Activated naive CD4-positive, alpha-beta T cell treated with anti-CD3 and anti-CD28 coated beads for 36 hours (primary cell): ENCODE measurements at places on chromosomes 5 and 9. TPM values are rescaled to one million over a fixed set of nuclear protein-coding genes. Genes with fewer than 3 reads are reported as not detected.

DNA sequence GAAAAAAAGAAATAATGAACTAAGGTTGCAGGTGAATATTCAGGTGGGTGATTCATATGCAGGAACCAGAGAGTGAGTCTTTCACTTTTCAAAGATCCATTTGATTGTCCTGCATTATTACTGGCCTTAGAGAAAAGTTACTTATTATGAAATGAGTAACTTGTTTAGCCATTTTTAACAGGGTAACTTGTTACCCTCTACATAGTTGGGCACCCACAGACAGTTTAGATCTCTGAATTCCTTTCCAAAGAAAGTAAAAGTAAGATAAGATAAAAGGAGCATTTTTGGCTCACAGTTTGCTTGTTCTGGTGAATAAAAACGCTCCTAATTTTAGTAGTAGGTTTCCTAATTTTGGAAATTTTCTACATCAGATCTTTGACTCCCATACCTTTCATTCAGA is 54.1 kb upstream of the DAB2 start:
- H3K4me3 ChIP-seq: no peak overlapping the region
- no peaks in the 10 kb centered on the region for H3K4me1 ChIP-seq
- H3K27ac ChIP-seq: no peak overlapping the region

DNA sequence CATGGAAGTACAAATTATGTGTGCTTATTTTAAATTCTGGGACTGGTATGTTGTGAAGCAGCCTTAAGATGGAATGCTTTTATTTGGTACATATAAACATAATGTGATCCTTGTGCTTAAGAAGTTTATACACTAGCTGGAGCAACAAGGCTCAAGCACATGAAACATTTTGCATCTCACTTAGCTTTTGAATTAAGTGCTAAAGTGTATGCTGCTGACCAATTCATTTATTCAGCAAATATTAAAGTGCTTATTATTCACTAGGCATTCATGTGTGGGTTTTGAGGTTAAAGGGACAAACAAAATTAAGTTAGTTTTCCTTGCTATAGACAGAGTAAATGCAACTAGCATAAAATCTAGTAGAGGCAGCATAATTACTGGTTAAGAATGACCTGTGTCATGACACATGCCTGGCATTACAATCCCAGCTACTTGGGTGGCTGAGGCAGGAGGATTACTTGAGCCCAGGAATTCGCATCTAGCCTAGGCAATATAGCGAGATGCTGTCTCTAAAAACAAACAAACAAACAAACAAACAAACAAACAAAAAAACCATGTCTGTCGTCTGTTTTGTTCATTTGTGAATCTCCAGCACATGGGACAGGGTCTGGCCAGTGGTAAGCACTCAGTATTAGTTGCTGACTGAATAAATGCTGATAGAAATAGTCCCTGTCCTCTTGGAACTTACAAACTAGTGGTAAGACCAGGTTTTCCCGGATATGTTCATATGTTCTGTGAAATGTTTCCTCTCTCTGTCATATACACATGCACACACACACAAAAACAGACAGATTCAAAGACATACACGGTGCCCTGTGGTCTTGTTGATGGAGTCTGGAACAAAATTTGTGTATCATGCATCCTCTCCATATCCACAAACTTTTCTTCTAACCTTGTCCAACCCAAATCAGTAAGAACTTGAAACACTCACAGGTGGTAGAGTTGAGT is 41.9 kb upstream of the TNFAIP8 start:
- H3K36me3 ChIP-seq: peaks cover 39% of the 10 kb centered on the region
- no peaks in the 10 kb centered on the region for H3K27me3 ChIP-seq
- H3K4me1 ChIP-seq: peaks cover 94% of the 10 kb centered on the region
- DNase-seq: no peak
- H3K4me3 ChIP-seq: peak overlapping the region; percentile 1

Gene SCGB3A2
- not detected for total RNA-seq

DNA sequence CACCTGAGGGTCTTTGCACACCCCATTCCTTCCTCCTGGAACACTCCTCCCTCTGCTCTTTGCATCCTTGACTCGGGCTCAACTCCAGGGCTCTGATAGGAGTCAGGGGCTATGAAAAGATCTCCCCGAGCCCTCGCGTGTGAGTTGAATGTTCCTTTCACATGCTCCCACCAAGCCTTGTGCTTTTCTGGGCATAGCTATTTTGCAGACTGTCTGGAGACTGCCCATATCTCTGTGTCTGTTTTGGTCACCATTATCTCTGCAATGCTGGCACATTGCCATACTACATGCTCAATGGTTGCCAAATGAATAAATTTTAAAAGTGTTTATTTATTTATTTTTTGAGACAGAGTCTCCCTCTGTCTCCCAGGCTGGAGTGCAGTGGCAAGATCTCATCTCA is 56.9 kb upstream of the PLPP1 start:
- peaks cover 17% of the 10 kb centered on the region for H3K4me1 ChIP-seq
- H3K27me3 ChIP-seq: no peaks in the 10 kb centered on the region
- peak overlapping the region; percentile 16 for H3K27ac ChIP-seq
- no peak overlapping the region for H3K4me3 ChIP-seq
